ENCODE measurements at places on chromosomes 4 and X. TPM values are rescaled to one million over a fixed set of nuclear protein-coding genes. Genes with fewer than 3 reads are reported as not detected.

DNA sequence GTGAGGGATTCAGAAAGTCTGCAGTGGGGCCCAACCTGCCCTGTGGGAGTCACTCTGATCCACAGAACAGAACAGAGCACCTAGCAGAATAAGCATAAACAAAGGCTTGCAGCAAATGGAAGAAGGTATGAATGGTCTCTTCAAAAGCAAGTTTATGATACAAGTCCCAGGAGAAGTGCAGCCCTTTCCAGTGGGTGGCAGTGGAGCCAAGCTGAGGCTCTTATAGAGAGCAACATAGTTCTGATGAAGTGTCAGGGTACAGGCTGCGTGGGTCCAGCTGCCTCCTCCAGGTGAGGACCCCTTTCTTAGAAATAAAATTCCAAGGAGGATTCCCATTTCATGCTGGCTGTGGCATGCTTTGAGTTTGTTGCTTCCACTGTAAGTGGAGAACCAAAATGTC, 88.8 kb upstream of the PAK3 start:
- no peak for DNase-seq

DNA sequence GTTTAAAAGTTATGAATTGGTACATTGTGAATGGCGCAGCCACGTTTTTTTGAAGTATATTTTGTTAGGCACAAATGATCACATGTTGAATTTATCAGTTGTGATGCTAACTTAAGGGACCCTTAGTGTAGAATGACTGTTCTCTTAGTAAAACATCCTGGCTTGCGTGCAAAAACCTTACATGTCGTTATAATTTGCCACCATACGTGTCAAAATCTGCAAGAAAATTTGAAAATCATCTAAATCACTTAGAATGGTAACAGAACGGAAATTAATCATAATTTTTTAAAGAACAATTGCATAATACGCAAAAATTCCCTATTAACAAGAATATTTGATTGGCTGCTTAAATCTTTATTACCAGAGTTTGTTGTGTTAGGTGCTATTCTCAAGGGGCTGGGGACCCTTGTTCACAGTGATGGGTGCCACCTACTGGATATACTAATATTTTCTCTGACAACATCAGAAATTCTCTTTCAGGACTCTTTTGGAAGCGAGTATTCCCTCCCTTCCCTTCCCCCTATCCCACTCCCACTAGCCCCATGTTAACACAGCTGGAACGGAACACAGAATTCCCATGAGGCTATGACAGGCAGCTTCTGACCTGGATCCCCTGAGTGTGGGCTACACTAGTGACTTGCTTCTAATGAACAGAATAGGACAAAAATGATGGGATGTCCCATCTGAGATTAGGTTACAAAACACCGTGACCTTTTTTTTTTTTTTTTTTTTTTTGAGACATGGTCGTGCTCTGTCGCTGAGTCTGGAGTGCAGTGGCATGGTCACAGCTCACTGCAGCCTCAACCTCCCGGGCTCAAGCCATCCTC, 71.8 kb downstream of the SUPT20HL2 start:
- no peak for DNase-seq

The SMR3B gene
- not detected for total RNA-seq

The ETFDH gene
- total RNA-seq: 13.1 TPM

The CD38 gene
- 9.6 TPM for total RNA-seq

The MAGEB6B gene
- total RNA-seq: not detected

The BLOC1S4 gene
- 24.6 TPM for total RNA-seq

GRCh38 chrX:122504026-122504425, 680.1 kb upstream of the GRIA3 start:
- DNase-seq: no peak

The VEGFC gene
- not detected for total RNA-seq

DNA sequence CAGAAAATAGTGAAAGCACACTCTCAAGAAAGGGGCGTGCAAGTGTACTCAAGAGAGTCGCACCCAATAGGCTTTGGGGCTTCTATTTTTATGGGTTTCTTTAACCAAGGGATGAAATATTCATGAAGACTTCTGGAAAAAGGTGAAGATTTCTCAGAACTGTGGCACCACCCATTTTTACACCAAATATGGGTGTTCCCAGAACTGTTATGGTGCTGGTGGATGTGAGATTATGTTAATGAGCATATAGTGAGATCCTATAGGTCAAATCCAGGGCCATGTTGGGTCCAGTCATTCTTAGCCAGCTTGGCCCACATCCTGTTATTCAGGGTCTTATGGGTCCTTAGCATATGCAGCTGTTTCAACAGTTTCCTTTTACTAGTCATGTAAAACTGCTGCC, 61.0 kb upstream of the SMIM10 start:
- DNase-seq: no peak

The SNCA gene
- not detected for total RNA-seq

GRCh38 chr4:81860111-81860510, 388.4 kb upstream of the RASGEF1B start:
- DNase-seq: no peak

The NEUROG2 gene
- not detected for total RNA-seq

- DNase-seq: no peak
Observed at GRCh38 chrX:56759736-56760409, 30.8 kb downstream of the NBDY start.

The OTUD5 gene
- 81.3 TPM for total RNA-seq

The XK gene
- total RNA-seq: 0.05 TPM

GRCh38 chr4:2932951-2933565, 30.1 kb downstream of the NOP14 start:
- no peak for DNase-seq

The NLGN4X gene
- 0.08 TPM for total RNA-seq

- DNase-seq: no peak
Observed at GRCh38 chr4:100811046-100811445, 293.2 kb upstream of the EMCN start.

- DNase-seq: no peak
Observed at GRCh38 chr4:138330531-138330930, 88.4 kb upstream of the SLC7A11 start.

- no peak for DNase-seq
Observed at GRCh38 chr4:138706201-138706600, 309.4 kb upstream of the NOCT start.

GRCh38 chrX:26851981-26852380, 611.2 kb downstream of the PPP4R3C start:
- DNase-seq: no peak

- DNase-seq: peak; percentile 31
Observed at GRCh38 chr4:76305971-76306881, at the start of gene STBD1. TSS of gene STBD1 (plus strand) at chr4:76306733. CDS start at chr4:76306770, 37 bp downstream.

The NKX3-2 gene
- total RNA-seq: not detected

- no peak for DNase-seq
Observed at GRCh38 chrX:8748855-8749254, 16.9 kb upstream of the ANOS1 start.

- no peak for DNase-seq
Observed at GRCh38 chrX:52977953-52978352, 19.6 kb upstream of the FAM156A start.

DNA sequence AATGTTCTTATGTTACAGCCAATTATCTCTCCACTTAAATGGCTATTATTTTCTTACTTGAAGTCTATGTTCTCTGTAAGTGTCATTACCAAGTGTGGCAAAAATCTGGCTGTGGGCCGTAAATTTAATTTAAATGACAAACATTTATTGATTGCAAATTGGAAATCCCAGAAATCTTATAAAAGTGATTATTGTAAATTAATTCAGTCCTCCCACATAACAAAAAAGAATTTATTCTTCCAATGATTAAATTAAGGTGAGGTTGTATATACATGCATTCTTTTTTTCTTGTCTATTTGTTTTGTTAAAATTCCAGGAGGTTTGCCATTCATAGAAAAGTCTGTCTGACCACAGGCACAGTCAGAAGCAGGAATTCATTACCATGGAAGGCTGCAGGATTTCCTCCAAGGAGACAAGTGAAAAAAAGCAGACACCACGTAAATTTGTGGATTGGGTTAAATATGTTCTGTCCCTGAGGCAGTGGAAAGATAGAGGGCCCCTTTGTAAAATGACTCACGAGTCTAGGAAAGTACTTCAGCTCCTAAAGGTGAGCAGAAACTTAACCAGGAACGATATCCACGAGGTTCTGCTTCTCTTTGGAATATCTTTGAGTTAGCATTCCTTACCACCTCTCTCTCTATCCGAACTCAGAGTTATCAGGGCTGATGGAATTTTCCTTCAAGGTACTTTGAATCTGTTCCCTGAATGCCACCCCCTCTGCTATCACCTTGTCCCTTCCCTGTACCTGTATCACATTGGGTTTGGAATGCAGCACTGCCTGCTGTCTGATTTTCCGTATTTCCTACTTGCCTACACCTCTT, 10.7 kb downstream of the PPARGC1A start:
- DNase-seq: no peak

DNA sequence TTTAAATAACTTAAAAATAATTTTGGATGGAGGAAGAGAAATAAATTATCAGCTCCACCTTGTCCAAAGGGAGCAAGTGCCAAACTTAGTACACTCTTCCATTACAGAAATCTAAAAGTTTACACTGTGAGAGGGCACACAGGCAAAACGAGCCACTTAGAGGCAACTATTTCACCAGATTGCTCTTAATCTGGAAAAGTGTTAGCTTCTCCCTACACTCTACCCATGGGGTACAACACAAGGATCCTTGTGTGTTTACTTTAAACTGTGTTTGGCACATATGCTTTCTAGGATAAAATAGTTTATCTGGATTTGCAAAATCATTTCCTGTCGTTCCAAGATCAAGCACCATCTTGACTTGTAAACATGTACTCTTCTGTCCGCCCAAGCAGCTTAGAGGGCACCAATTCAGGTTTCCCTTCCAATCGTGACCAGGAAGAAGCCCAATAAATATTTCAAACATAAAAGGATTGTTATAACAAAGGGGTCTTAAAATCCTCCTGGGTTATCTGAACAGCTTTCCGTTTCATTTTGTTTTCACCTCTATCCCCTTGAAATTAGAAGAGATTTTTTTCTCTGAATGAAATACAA, 29.0 kb upstream of the KDR start:
- no peak for DNase-seq

The DMP1 gene
- total RNA-seq: not detected

- DNase-seq: no peak
Observed at GRCh38 chr4:2065106-2065930, 6.2 kb downstream of the NAT8L start.

DNA sequence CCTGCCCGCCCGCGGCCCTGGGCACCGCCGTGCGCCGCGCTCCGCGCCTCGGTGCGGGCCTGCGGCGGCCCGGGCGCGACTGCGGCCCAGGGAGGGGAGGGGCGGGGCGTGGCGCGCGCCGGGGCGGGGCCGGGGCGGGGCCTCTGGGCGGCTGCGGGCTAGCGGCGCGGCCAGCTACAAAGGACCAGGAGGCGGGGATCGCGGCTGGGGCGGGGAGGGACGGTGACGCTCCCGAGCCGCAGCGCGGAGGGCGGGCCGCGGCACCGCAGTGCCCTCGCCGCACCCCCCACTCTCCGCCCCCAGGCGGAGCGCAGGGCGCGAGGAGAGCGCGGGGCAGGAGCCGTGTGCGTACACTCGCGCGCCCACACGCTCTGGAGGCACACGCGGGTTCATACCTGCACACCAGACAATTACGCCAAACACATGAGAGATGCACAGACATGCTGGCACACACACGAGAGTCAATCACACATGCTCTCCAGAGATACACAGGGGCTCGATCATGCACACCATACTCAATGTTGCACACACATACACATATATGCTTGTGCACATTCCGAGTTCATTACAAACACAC, at the start of gene CRMP1:
Gene CRMP1, minus strand, starts transcription at position 83 of the 577 bp plus-strand sequence. CDS start 117 bp downstream, outside the sequence.
- DNase-seq: no peak

DNA sequence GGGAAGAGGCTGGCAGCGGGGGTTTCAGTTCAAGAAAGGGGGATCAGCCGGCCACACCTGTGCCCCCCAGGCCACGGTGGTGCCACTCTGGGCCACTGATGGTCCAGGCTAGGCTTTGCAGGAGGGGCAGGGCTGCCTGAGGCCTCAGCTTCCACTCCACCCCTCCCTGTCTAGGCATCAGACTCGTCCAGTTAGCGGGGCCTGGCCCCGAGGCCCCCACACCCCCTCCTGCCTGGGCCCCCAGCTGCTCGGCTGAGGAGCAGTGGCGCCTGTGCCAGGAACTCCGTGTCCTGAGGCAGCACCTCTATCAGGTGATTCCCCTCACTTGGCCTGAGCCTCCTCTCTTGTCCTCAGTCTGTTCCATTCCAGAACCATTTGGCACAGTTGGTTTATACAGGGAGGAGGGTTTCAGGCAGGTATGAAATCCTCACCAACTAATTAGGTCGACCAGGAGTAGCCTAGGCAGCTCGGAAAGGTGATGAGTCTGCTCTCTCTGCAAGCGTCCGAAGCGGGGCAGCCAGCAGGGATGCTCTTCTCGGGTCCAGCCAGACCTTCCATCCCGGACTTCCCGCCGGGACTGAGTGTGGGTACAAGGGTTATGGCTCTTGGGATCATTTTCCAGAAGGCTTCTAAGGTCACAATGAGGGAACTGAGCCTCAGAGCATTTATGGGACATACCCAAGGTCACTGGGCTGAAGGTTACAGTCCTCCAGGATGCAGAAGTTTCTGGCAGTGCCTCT, 2.1 kb downstream of the NSG1 start:
- no peak for DNase-seq

The SLC16A2 gene
- total RNA-seq: 0.22 TPM

- DNase-seq: no peak
Observed at GRCh38 chr4:145960012-145960411, 21.4 kb upstream of the ZNF827 start.

The CT45A3 gene
- total RNA-seq: not detected

- no peak for DNase-seq
Observed at GRCh38 chr4:146520896-146521540, 722 bp downstream of the SLC10A7 start.

- DNase-seq: no peak
Observed at GRCh38 chr4:170234800-170235199, 145.0 kb upstream of the AADAT start.

DNA sequence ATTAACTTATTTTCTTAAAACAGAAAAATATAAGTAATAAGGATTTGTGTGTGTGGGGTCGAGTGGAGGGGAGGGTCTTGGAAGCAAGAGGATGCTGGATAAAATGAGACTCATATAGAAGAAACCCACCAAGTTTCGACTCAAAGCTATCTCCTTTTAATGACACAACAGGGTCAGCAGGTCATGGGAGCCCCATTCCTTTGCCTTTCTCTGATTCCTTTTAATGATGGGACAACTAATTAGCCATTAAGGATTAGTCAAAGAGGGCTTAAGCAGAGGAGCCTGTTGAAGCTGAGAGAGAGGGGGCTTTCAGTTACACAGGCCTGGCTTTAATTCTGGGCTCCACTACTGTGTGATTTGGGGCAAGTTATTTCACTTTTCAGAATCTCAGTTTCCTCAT, 102.8 kb downstream of the GPR50 start:
- DNase-seq: no peak

The TLR2 gene
- total RNA-seq: 2.8 TPM

GRCh38 chr4:7418131-7418943, 16.4 kb downstream of the PSAPL1 start:
- DNase-seq: no peak

DNA sequence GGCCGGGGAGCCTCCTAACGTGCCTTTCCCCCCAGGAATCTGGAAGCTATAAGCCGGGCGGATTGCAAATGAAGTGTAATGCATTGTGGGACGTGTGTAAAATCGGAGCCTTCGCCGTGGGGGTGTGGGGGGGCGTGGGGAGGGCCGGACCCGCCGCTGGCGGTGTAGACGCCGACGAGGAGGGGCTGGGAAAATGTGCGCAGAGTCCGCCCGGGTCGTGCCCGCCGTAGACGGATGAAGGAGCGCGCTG, 1.3 kb downstream of the STOX2 start:
- no peak for DNase-seq

Measured in CD4-positive, alpha-beta T cell (primary cell).